Hepatocyte (in vitro differentiated cells): ENCODE measurements at places on chromosomes 2 and 18. TPM values are rescaled to one million over a fixed set of nuclear protein-coding genes. Genes with fewer than 3 reads are reported as not detected.

DNA sequence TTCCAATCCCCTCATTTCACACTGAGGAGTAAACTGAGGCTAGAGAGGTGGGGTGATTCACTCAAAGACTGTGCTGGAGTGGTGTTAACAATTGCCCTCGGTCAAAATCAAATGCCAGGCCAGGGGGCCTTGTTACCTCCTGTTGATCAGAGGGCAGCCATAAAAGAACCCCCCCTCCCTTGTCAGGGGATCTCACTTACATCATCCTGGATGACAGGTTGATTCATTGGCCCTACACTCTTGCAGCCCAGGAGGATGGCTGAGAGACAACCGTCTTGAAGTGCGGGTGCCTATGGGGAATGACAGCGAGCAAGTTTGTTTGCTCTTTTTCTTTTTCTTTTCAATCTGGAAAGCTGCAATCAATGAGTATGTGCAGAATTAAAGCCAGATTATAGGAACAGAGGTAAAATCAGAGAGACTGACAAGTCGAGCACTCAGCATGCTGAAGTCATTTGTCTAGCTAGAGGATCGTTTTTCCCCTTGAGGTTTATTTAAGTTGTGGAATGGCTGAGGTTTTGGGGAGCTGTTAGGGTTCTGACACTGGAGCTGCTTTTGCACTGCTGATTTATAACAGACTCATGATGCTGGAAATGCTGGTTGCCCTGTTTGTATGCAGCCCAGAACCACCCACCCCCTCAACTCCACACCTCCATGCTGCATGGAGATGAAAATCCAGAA is 26.4 kb upstream of the NRP2 start:
- DNase-seq: no peak

DNA sequence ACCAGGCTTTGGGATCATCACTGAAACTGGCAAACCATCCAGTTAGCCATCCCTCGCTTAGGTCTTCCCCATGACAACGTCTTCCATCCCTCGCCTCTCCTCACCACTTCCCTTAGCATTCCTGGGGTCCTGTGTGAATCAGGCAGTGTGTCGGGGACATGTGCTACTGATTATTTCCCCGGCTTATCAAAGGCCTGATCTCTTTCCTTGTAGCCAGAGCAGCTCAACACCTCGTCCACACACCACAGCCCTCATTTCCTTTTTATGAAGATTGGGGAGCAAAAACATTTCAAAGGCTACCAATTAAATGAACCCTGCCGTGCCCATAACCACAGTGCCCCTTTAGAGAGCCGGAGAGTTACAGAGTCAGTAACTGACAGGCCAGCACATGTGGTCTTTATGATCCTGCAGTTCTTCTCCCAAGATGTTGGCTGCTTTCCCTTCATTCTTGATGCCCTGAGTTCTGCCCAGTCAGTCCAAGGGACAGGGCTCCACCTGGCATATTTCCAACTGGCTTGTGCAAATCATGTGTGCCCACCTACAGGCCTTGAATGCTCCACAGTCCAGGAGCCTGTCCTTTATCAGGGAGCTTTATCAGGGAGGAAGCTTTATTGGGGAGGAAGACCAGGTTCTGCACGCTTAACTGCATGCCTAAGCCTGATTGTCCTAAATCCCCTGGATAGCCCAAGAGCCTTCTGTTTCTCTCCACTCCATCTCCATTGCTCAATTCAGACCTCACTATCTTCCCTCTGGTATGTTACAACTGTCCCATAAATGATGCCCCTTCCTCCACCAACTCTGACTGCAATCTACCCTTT is 343.1 kb downstream of the CYRIA start:
- no peak for DNase-seq

GRCh38 chr2:64857581-64858471 is 131.4 kb upstream of the SLC1A4 start:
- DNase-seq: peak; percentile 25

DNA sequence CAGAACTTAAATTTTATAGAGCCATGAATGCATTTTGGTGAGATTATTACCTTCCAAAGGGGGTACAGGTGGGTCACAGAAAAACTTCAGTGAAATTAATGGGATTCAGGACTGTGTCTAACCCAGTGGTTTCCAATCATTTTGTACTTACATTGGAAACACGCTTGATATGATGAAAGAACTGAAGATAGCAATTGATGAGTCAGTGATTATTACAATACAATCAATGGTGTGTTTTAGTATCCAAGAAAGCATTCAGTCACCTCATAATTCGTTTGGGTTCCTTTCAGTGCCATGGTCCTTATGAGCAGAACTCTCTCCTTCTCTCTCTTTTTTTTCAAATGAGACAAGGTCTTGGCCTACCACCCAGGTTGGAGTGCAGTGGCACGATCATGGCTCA is 66.5 kb upstream of the IGFBP5 start:
- no peak for DNase-seq

DNA sequence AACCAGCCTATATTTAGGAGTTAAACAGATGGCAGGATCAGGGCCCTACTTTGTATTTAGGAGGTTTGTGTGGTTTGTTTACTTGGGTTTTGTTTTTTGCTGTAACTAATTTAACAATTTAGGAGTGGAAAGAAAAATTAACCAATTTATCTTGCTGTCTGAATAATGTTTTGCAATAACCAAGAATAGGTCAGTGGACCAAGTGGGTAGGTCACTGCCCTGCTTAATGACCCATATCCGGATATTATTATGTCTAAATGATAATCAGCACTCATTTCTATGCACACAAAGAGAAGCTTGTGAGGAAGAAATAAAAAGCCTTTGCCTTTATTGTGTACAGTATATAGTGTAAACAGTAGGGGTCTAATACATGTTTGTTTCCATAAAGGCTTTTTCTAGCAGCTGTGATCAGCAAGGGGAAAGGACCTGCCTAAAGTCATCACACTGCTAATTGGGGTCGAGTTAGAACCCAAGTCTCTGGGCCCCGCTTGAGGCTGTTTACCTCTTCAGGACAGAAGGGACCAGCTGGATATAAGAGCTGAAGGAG is 76.6 kb downstream of the TGOLN2 start:
- DNase-seq: no peak

GRCh38 chr18:75262511-75262910 is 51.9 kb downstream of the TSHZ1 start:
- no peak for DNase-seq

DNA sequence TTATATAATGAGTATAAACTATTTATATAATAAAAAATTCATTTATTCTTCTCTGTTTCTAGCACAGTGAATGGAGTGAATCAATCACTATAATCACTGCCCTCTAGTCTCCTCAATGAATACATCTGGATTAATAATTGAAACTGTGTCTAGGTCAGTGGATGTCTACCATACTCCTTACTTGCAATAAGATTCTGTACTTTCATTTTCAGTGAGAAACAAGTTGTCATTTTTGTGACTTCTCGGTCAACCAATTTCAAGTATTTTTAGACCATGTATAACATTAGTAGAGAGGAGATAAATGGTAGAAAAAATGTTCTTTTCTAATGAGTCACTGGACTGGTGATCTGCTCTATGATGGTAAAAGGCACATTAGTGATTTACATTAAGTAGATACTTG is 799.6 kb upstream of the CHAC2 start:
- DNase-seq: no peak

- no peak for DNase-seq
These were observed 240.7 kb downstream of the SH3RF3 start for GRCh38 chr2:109369671-109370191.

GRCh38 chr18:48795696-48796095 is 155.1 kb downstream of the SMAD7 start:
- DNase-seq: no peak

GRCh38 chr2:169119851-169120250 is 50.5 kb downstream of the DHRS9 start:
- DNase-seq: no peak

- no peak for DNase-seq
These were observed 193.5 kb downstream of the LDLRAD4 start for GRCh38 chr18:13412017-13412416.

- DNase-seq: no peak
These were observed 2.8 kb downstream of the CNDP2 start for GRCh38 chr18:74498712-74499627.

- DNase-seq: no peak
These were observed 506.1 kb upstream of the FAM98A start for GRCh38 chr2:34105006-34105767.

- DNase-seq: no peak
These were observed 210.1 kb upstream of the APCDD1 start for GRCh38 chr18:10244341-10244740.

GRCh38 chr2:152134488-152135280 is 35.8 kb upstream of the CACNB4 start:
- DNase-seq: peak; percentile 28

DNA sequence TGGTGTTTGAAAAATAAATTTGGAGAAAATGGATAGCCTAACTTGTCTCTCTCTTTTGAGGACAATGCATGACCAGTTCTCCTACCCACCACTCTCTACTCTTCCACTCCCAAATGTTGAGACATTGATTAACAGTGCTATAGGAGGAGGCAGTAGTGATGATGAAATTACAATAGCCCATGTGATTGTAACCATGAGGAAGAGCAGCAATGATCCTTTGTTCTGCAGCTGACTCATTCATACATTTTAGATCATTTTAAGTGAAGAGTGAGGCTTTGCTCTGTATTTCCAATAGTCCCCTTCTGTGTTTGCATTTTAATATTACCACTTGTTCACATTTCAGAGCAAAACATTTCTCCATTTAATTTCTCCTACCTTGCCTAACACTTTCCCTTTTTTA is 592.3 kb downstream of the THSD7B start:
- no peak for DNase-seq

DNA sequence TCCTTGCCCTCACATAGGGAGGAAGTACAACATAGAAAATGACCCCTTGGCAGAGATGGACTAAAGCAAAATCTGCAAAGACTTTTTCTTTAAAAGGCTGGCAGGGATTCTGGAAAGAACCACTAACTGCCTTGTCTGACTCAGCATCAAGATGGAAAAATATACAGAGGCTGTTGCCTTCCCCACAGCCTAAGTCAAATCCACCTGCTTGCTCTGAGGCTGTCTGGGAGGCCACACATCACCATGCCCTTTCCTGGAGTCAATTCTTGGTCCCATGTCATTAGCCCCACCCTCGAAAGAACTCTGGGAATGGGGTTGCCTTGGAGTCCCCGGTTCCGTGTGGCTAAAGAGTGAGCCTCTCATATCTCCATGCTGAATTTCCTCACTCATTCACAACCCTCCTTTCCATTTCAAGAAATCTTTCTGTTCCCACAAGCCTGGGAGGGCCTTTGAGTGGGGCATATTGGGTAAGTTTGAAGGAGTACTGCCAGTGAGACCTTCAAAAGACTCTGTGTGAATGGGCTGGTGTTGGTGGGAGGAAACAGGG is 39.4 kb downstream of the BMP10 start:
- no peak for DNase-seq

- DNase-seq: no peak
These were observed 79.5 kb upstream of the KLF7 start for GRCh38 chr2:207244971-207245925.

DNA sequence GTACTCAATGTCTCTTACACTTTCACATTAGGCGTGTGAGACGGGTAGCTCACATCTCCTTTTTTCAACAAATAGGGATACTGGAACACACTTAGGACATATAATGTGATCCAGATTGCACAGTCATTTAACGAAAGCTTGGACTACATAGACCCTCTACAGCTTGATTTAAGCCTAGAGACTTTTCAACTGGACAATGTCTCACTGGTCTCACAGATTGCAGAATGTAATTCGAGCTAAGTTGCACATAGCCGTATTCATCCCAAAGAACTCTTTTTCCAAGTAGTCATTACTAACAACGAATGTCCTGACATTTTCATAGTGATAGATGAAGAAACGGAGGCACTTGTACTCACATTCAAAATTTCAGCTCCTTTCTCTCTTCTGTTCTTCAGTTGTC is 612.1 kb downstream of the ZEB2 start:
- DNase-seq: no peak

GRCh38 chr2:142347751-142348150 is 216.9 kb upstream of the LRP1B start:
- DNase-seq: no peak

GRCh38 chr18:12883372-12883683 is 709 bp downstream of the PTPN2 start:
- peak; percentile 69 for DNase-seq

- no peak for DNase-seq
These were observed 127.0 kb upstream of the CCDC195 start for GRCh38 chr2:224843141-224843540.

DNA sequence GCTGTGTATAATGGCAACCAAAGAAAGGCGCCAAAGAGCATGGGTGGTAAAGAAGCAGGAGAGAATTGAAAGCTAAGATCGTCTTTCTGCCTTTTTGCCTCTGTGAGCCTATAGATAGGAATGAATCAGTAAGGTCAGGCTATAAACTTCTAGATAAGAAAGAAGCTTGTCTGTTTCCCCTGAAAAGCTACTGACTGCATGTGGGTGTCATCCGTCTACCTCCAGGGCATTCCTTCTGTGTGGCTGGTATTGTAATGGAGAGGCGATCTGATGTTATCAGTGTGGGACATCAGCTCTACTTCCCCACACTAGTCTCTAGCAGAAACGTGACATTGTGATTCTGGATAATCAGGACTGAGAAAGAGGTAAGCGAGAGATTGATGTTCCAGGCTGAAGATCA is 63.4 kb upstream of the PLA2R1 start:
- no peak for DNase-seq

DNA sequence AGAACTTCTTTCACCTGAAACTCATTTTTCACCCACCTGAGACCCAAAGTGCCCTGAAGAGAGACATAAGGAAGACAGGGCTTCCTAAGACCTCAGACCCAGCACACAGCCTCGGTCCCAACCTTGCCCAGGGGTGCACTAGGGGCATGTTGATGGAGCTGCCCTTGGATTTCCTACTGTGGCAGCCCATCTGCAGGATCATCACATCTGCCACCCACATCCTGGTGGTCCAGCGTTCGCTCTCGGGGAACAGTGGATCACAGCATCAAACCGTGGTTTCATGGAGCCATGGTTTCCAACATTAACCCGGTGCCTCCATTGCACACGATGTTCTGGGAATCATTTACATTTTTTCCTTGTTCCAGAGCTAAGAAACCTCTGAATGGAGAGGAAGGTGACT is 186.4 kb downstream of the TFCP2L1 start:
- DNase-seq: no peak

GRCh38 chr2:27051902-27052645 is 606 bp downstream of the AGBL5 start:
- DNase-seq: peak; percentile 38

GRCh38 chr2:120821446-120822160 is 85.9 kb downstream of the GLI2 start:
- DNase-seq: no peak

- no peak for DNase-seq
These were observed 97.0 kb upstream of the ATL2 start for GRCh38 chr2:38474021-38474456.

- no peak for DNase-seq
These were observed 307.0 kb downstream of the ALK start for GRCh38 chr2:29614295-29614830.

Gene CYP1B1
- 32.7 and 38.5 TPM in 2 replicates for polyA plus RNA-seq

Gene LIPG
- 36.9 and 43.4 TPM in 2 replicates for polyA plus RNA-seq

Gene SERPINB11
- polyA plus RNA-seq: not detected in 2 replicates

Gene OXER1
- 7.5 and 9.5 TPM in 2 replicates for polyA plus RNA-seq

Gene DNER
- 0.54 TPM in 1 of 2 replicates, not detected in the other for polyA plus RNA-seq

Gene GPR155
- 30.0 and 32.8 TPM in 2 replicates for polyA plus RNA-seq

Gene GNAL
- 2.7 and 4.4 TPM in 2 replicates for polyA plus RNA-seq

Gene ACVR1C
- 0.74 and 1.3 TPM in 2 replicates for polyA plus RNA-seq

Gene ALK
- 0.06 and 0.16 TPM in 2 replicates for polyA plus RNA-seq

Gene CFC1
- polyA plus RNA-seq: 16.9 and 28.4 TPM in 2 replicates

Gene KCNIP3
- 3.7 and 6.5 TPM in 2 replicates for polyA plus RNA-seq

Gene MOGAT1
- 0.15 TPM in 1 of 2 replicates, not detected in the other for polyA plus RNA-seq

Gene RAB6D
- polyA plus RNA-seq: 1.3 and 1.5 TPM in 2 replicates

Gene GALNT5
- polyA plus RNA-seq: 5.9 and 6.0 TPM in 2 replicates

Gene DNAJC5G
- not detected in 2 replicates for polyA plus RNA-seq

Gene DSG1
- polyA plus RNA-seq: 0.10 and 0.65 TPM in 2 replicates

Gene TUBA3E
- 31.8 and 32.0 TPM in 2 replicates for polyA plus RNA-seq

Gene CEBPZOS
- polyA plus RNA-seq: 13.7 and 17.1 TPM in 2 replicates

Gene SLC40A1
- 153 and 186 TPM in 2 replicates for polyA plus RNA-seq
